Jurkat, Clone E6-1 (cell line): ENCODE measurements at places on chromosomes 2 and 18.

DNA sequence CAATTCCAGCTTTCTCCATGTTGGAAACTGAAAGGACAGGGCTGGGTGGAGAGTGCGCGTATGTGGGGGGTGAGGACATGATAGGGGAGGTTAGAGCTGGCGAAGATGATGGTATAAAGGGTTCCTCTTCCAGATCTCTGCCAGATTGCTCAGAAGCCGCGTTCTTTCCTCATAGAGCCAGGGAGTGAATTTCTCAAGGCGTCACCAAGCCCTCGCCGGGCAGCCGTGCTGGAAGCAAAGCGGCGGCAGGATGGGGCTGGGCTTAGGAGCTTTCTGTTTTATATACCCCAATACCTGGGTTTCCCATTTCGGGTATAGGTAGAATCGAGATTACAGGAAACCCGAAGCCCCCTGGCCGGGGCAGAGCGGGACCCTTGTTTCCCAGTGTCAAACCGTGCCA lies 43.8 kb downstream of the DDX18 start:
- no peak for DNase-seq

DNA sequence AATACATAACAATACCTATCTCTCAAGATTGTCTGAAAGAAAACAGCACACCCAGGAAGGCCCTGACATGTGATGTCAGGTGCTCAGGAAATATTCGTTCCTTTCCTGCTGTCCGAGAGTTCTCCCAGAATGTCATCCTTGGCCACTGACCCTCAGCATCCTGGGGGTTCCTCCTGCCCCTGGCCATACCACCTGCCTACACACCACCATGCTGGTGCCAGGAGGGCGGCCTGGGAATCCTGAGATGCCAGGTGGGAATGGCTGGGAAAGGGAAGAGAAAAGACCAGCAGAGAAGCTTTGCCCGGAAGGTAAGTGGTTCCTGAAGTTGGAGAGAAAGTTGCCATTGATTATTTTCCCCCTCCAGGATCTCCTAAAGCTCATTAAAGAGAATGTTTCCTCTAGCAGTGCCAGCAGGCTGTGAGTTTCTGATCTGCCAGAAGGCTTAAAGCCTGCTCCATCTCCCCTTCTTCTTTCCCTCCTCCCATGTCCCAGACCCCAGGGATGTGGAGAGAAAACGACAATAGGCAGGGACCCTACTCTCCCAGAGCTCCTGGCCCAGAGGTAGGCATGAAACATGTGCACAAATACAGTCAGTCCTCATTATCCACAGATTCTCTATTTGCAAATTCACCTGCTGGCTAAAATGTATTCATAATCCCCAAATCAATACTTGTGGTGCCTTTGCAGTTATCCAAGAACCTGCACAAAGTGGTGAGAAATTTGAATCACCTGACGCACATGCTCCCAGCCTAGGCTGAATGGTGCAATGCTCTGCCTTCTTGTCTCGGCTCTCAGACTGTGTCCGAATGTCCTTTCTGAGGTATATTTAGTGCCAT lies 147.1 kb upstream of the MYCN start:
- DNase-seq = no peak

DNA sequence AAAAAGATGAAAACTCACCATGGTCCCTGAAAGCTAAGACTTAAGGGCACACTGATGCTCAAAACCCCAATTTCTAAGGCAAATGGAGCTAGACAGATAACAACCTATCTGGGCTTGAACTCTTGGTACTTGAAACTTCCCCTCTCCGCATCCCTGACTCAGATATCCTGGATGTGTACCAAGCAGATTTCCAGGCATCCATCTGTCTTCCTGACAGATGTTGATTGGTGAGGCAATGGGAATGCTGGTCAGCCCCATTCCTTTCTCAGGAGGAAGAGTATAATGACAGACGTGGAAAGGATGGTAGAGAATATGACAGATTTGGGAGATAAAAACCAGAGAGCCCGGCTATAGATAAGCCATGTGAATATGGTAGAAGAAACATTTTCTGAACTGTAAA lies 69.2 kb downstream of the ADD2 start:
- no peak for DNase-seq

- no peak for DNase-seq
Observed at GRCh38 chr2:159859583-159859982, 61.6 kb upstream of the CD302 start.

DNA sequence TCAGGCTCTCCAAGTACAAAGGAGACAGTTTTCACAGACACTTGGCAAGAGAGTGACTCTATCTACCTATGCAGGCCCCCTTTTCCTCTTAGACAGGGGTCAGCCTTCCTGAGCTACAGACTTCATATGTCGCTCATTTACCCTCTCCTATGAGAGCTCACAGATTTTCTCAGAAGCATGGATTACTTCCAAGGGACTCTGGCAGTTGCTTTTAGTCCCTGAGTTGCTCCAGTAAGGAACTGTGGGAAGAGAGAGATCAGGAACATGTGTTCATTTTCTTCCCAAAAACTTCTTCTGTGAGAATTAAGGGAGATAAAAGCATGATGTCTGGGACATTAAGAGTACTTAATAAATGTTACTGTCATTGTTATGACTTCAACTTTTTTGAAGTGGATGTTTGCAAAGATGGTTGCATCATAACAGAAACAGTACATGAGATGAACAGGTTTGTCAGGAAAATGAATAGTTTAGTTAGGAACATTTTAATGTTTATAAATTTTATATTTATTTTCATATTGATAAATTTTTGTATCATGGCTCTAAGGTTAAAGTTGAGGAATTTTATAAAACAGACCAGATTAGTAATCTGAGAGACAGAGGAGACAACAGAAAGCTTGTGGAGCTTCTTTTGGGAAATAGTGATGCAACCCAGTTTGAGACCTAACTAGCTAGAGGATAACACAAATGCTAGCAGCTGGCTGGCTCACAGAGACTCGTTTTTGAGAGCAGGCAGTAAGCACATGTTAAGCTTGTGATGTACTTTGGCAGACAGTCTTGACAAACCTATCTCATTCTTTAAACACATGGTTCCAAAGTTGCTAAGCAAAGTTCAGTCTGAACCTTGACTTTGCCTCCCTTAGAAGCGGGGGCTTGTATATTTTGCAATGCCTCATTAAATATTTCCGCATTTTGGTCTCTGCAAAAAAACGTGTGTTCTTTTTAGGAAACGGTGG lies 21.7 kb upstream of the UGP2 start:
- DNase-seq = no peak

- no peak for DNase-seq
Observed at GRCh38 chr2:46096260-46096659, 200.9 kb upstream of the EPAS1 start.

- no peak for DNase-seq
Observed at GRCh38 chr2:240932724-240933047, 26.6 kb downstream of the CROCC2 start.

DNA sequence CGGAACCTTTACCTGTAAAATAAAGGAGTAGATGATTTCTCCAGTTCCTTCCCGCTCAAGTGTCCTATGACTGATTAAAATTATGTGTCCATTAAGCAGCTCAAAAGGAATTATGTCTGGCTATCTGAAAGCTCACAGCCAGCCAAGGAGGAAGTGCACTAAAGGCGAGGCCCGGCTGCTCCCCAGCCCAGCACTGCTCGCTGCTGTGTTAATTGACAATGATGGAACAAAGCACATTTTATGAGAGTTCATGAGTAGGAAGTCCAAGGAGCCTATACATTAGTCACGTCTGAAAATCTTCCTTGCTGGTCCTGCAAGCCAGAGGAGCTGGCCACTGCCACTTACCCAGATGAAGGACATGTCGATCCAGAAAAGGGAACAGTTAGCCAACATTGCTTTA lies 14.3 kb downstream of the TTC32 start:
- no peak for DNase-seq

DNA sequence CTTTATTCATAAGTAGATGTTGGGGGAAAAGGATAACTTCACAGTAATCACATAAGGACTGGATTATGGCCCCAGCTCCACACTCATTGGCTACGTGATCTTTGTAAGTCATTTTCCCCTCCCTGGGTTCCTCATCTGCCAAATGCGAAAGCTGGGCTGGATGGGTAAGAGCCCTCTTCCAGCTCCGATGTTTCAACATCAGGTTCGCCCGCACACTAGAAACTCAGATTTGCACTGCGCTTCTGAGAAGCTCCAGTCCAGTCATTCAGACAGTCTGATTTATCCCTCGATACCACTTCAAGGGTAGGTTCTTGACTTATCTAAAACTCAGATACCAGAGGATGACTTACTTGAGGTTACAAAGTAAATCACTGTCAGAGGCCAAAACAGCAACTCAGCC lies 31.0 kb upstream of the RMDN2 start:
- no peak for DNase-seq

DNA sequence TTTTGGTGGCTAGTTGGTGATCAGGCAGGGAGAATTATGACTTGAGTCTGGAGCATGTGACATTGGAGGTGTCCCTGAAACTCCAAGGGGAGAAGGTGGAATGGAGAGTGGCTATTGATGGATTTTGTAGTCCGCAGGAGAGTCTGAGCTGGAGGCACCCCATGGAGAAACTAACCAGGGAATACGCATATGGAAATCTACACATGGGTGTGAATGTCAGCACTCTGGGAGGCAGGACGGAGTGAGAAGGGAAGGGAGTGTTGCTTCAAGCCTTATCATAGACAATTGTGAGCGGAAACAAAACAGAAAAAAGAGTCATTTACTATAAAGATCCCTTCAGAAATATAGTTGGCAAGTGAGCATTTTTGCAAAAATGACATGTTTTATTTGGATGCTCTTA lies 667 bp upstream of the SCYGR4 start:
- no peak for DNase-seq

DNA sequence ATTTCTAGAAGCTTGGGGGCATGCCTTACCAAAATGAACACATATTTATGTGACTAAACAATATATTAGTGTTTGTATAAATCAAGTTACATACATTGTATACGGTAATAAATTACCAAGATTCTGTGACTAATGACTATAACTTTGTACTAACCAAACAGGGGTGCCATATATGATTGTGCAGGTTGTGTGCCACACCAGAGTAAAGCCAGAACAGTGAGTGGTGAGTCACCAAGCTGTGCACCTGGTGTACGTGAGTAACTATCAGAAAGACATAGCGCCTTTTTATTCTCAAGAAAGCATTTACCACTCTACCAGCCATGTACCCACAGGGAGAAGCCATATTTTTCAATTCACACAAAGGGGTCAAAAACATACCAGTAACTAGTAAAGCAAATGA lies 453.2 kb upstream of the PIK3C3 start:
- DNase-seq = no peak

- DNase-seq = no peak
Observed at GRCh38 chr18:78862395-78862794, 117.2 kb upstream of the SALL3 start.

DNA sequence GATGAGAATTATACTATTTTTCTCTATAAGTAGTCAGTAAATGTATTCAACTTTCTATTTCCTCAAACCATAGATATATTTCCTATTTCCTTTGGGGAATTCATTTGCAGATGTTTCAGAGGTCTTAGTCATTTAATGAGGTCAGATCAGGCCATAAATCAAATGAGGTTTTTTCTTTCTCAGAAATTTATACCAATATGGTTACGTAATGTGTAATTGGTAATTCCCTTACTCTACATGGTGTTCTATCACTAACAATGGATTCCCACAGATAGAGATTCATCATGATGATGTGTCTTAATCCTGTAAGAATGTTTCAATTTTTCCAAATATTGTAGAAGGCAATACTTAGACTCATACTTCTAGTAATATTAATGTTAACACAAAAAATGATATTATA lies 108.0 kb downstream of the DPP4 start:
- no peak for DNase-seq

GRCh38 chr2:234679741-234680687 lies 183.1 kb upstream of the ARL4C start:
- no peak for DNase-seq

- DNase-seq = no peak
Observed at GRCh38 chr2:72112981-72113846, 34.4 kb downstream of the CYP26B1 start.

- no peak for DNase-seq
Observed at GRCh38 chr2:1893856-1894255, 149.5 kb upstream of the PXDN start.

- no peak for DNase-seq
Observed at GRCh38 chr18:11672846-11673454, 16.1 kb upstream of the GNAL start.

DNA sequence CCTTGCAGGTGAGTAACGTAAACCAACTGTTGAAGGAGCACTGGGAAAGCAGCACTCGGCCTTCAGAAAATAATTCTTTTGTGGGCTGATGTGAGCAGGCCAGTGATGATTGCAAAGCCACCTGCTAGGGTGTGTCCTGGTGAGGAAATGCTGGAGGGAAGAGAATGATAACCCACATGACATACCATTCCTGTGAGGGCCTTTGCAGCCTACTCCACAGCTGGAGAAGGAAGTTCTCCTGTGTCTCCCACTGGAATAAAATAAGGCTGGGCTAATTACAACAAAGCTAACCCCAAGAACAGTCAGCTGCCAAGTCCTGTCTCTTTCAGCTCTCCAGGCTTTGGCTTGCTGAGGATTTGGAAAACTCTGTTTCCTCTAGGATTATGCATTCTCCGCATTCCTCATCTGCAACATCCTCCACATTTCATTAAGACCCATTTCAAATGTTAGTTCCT lies 16.7 kb upstream of the DSG1 start:
- DNase-seq = no peak

GRCh38 chr2:74373985-74374384 lies 6.1 kb downstream of the DCTN1 start:
- DNase-seq = no peak

DNA sequence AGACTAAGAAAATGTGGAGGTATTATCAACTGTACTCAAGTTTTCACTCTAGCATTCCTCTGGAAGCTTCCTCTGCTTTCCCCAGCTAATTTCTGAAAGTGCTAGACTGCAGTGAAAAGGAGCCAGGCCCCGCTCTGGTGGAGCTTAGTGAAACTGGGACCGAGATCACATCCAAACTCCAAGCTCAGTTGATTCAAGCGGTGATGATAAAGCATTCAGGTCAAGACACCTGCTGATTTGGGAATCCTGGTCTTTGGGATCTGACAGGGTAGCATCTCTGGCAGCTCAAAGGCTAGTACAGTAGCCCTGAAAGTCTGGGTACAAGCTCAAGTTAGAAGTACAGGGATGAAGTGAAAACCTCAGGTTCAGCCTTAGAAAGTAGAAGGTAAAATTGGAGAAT lies 120.2 kb upstream of the CRIM1 start:
- no peak for DNase-seq

DNA sequence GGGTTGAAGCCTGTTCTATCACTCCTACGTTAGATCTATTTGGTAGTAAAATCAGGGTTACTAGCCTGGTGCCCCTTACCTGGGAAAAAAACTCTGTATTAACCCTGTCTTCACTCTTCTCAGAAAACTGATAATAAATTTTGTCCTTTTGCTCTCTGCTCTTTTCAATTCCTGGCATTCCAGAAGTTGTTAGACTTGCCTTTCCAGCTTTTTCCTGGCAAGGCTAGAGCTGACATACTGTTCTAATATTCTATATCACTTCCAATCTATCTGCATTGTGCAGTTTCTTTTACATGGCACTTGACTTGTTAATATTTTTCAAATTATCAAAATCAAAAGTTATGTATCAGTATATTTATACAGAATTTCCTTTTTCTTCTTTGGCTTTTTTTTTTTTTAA lies 162.2 kb downstream of the FIGN start:
- DNase-seq = no peak
